ENCODE measurements at places on chromosomes 3 and 15.

- DNase-seq = no peak
These were observed 86.1 kb downstream of the CGNL1 start for GRCh38 chr15:57462381-57462780.

DNA sequence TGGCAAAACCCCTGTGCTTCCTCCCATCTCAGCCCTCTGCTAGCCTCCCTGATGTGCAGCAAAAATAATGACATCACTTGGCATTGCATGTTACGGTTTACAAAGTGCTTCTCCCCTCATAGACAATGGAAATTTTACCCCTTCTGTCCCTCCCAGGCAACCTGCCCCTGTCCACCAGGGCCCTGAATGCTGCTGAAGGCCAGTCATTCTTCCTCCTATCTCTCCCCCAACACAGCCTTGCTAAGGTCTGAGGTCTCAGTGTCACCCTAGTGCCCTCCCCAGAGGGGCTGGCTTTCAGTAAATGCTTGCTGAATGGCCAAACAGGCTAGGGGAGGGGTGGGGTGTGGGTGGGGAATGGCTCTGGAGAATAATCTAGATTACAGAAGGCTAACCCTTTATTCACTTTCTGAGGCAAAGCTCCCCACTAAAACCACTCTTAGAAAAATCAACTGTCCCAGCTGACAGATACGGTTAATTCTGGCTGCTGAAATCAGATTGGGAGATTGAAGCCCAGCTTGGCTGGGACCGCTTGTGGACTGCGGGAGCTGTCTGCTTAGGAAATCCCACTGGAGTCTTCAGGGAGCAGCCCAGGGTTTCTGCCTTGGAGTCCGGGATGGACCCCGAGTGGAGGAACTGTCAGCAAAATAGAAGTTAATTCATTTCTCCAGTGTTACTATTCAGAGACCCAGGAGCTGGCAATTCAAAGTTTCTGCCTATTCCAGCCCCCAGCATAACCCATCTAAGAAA lies 22.9 kb downstream of the ANP32A start:
- DNase-seq = no peak

- no peak for DNase-seq
These were observed 395.2 kb upstream of the AZI2 start for GRCh38 chr3:28743831-28744230.

DNA sequence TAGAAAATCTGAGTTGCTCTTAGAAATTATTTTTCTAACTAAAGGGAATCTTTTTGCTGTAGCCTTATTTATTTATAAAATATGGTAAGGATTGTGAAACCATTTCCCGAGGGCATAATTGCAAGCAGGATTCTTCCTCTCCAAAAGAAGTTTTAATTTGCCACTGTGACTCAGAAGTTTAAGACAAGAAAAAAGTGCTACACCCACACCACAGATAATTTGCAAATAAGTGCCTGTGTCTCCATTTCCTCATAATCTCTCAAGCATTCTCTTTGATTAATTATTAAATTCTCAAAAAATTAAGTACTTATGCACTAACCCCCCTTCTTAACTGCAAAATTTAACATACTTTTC lies 43.6 kb downstream of the RASA2 start:
- DNase-seq = no peak

DNA sequence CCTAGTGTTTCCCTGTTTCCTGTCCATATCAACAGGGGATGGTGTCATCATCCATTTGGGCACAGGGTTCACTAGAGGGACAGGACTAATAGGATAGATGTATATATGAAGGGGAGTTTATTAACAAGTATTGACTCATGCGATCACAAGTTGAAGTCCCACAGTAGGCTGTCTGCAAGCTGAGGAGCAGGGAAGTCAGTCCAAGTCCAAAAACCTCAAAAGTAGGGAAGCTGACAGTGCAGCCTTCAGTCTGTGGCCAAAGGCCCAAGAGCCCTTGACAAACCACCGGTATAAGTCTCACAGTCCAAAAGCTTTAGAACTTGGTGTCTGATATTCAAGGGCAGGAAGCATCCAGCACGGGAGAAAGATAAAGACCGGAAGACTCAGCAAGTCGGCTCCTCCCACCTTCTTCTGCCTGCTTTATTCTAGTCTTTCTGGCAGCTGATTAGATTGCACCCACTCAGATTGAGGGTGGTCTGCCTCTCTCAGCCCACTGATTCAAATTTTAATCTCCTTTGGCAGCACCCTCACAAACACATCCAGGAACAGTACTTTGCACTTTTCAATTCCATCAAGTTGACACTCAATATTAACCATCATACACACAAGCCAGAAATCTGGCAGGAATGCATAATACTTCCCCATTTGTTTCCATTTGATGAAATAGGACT lies 43.4 kb downstream of the CD200 start:
- no peak for DNase-seq
